Fibroblast of mammary gland (primary cell): ENCODE measurements at places on chromosomes 2 and 18.

- no peak for DNase-seq
These were observed 278.3 kb downstream of the PTGR3 start for GRCh38 chr18:74930616-74931015.

- DNase-seq = no peak
These were observed 118.2 kb upstream of the OTOS start for GRCh38 chr2:240258685-240259084.

- DNase-seq = no peak
These were observed 22.6 kb downstream of the HDAC4 start for GRCh38 chr2:239378021-239378917.

GRCh38 chr2:71348302-71348701, 16.7 kb downstream of the ZNF638 start:
- DNase-seq = peak; percentile 51

DNA sequence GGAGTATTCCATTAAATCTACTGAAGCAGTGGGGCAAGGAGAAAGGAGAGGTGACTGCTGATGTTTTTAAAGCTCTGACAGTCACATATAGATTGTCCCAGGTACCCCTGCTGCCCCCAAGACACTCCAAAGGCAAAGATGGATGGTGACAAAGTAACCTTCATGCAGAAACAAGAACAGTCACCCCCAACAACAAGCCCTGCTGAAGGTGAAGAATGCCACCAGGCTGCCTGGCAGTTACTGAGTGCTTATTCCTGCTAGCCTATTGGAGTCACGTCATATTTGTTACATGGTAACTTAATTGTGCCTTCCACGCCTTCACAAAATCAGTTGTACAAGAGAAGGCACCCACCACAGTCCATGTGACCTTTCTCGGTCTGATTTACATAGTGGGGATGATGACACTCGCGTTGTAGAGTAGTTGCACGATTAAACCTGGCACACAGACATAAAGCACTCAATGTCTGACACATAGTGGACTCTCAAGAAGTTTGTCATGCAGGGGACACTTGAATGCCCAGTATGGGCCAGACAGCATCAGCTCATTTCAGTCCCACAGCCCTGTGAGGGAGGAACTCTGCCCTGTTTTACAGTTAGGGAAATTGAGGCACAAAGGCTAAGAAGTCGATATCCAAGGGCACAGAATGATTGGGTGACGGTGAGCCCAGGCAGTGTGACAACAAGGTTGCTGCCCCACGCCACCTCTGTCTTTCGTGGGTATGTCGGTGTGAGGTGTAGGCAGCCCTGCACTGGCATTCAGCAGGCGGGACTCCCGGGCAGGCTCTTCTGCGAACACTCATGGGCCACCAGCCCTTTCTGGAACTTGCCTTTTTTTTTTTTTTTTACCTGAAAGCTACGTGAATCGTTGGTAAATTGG, 62.7 kb downstream of the ZCCHC2 start:
- DNase-seq = no peak

DNA sequence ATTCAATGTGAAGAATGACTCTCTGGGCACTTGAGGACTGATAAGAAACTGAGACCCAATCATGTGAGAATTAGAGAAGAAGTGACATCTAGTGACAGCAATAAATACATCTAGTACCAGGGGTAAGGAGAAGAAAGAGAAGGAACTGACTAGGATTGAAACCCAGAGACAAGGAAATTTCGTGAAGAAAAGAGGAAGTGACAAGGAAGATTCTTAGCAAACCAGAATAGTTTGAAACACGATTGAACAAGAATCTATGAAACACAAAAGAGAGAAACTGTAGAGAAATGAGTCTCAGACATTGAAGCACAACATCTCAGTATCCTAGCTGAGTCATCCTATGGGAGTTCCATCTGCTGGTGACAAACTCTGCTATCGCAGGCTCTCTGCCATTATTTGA, 571.9 kb upstream of the PKDCC start:
- DNase-seq = no peak

GRCh38 chr2:195322324-195322723, 334.7 kb upstream of the SLC39A10 start:
- DNase-seq = peak; percentile 28

DNA sequence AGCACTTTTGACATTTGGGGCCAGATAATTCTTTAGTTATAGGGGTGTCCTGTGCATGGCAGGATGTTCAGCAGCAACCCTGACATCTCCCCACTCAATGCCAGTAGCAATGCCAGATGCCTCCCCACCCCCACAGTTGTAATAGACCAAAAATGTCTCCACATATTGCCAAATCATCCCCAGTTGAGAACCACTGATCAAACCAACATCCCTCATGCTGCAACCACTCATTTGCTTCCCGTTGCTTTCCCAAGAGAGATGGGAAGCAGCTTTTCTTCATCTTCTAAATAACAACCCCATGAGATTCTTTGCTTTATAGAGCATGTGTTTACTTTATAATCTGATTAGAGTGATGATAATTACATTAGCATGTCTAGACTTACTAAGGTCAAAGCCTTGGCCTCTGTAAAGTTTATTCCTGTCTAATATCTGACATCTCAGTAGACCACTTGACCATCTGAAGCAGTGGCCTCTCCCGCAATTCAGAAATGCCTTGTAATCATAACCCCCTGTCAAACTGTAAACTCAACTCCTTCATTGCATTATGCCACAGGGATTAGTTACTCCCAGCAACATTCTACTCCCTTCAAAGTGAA, 28.7 kb upstream of the C1D start:
- peak; percentile 17 for DNase-seq

DNA sequence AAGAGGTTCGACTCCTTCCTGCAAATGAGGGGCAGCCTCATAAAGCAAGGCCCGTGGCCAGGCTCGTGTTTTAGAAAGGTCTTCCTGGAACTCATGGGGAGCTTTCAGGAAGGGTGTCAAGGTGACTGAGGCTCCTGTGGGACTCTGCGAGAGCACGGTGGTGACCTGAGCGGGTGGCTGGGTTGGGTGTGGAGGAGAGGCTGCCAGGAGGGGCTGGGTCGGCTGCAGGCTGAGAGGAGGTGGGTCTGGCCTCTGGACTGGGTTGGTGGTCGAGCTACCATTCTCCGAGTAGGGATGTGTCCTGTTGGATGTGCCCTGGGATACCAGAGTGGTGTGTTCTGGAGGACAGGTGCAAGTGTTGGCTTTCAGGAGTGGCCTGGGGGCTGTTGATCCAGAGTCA, 86.4 kb downstream of the DGKD start:
- no peak for DNase-seq

GRCh38 chr2:197145471-197146056, 165.0 kb downstream of the ANKRD44 start:
- DNase-seq = no peak

GRCh38 chr2:217953011-217953481, 49.7 kb downstream of the TNS1 start:
- DNase-seq = peak; percentile 35

GRCh38 chr2:26942543-26943295, 27.7 kb upstream of the MAPRE3 start:
- DNase-seq = peak; percentile 60
